Stimulated activated CD8-positive, alpha-beta memory T cell treated with anti-CD3 and anti-CD28 coated beads, Interleukin-2, amount 100 ng/mL, for 1 hour (primary cell): ENCODE measurements at places on chromosomes 13 and 19.
A peak's percentile ranks its signal among the peaks of the same experiment; 100 is the strongest.

DNA sequence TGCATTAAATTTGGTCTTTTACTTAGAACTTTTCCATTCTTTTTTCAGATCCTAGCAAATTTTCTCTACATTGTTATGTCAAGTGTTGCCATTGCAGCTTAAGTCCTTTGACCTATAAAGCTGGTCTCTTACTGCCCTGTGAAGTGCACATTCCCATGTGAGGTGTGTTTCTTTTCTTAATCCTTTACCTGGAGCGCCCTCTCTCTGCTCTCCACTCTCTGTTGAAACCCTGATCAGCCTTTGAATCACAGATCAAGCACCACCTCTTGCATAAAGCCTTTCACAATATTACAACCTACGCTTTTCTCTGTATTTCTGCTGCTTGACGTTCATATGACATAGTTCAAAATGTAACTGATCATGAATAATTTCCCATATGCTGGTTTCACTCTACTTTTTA is 84.8 kb downstream of the PCDH17 start:
- DNase-seq = no peak

DNA sequence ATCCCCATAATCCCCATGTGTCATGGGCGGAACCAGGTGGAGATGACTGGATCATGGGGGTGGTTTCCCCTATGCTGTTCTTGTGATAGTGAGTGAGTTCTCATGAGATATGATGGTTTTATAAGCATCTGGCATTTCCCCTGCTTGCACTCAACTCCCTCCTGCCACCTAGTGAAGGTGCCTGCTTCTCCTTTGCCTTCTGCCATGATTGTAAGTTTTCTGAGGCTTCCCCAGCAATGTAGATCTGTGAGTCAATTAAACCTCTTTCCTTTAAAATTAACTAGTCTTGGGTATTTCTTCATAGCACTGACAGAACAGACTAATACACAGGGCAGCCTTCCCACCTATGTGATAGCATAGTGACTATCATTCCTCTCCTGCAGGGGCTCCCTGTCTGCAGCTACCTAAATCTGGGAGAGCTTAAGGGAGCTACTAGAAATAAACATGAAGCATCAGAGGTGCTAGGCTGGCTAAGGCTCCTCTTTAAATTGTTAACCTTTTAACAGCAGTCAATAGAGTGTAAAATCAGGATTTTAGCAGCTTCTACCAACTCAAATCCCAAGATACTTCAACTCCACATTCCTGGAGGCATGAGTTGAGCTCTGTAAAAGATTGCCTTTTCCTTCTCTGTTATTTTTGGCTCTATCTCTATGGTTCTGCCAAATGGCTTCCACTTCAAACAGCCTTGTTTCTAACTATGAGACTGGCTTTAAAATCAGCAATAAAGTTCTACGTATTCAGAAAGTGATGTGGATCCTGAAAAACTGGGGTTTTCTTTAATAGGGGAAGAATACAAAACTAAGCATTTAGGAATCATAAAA is 112.3 kb downstream of the VWA8 start:
- no peak for DNase-seq

DNA sequence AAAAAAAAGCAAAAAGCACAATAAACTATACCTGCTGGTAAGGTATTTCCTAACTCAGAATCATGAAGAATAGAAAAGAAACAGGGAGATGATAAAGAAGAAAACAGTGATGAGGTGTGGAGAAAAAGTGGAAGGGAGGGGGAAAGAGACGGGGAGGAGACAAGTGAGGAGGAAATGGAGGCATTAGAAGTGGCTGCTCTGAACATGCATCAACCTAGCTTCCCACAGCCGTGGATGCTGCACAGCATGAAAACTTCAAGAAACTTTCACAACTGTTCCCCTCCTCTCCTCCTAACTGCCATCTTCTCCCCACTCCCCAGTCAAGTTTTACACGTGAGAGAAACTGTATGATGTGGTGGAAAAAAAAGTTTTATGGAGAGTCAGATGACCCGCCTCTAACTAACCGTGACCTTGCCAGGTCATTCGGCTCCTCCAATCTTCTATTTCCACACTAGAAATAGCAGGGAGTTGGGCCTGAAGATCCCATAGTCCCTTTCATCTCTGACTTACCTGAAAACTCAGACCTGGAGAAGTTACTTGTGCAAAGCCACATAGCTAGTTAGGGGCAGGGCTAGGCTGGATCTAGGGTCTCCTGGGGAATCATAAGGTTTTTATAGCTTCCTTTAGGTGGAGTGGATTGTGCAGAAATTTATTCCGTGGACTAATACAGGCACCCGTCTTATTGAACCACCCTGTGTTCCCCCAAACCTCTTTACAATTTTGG is 461.9 kb downstream of the KLF5 start:
- no peak for DNase-seq

- no peak for DNase-seq
Measured at GRCh38 chr13:45542391-45542790, 73.1 kb downstream of the ERICH6B start.

DNA sequence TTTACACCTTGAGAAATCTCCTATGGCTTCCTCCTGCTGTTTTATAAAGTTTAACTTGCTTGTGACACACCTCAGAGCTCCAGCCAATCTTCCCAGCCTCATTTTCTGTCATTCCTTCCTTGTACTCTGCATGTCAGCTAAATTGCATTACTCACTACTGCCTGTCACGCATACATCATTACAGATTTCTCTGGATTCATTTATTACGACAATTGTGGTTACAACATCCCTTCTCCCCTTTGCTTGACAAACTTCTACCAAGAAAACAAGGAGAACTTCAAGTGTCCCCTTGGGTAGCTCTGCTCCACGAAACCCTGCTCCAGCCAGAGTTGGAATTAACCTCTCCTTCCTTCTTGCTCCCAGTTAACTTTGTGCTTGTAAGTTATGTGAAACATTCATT is 22.0 kb upstream of the GPR18 start:
- DNase-seq = no peak

GRCh38 chr13:74169676-74170075 is 35.5 kb upstream of the KLF12 start:
- no peak for DNase-seq

- no peak for DNase-seq
Measured at GRCh38 chr13:100212904-100213553, 124.1 kb downstream of the PCCA start.

- no peak for DNase-seq
Measured at GRCh38 chr13:105902396-105902795, 633.1 kb downstream of the EFNB2 start.

- no peak for DNase-seq
Measured at GRCh38 chr13:39353988-39354387, 249.0 kb downstream of the LHFPL6 start.

GRCh38 chr19:43767316-43767715 is 12.6 kb upstream of the SMG9 start:
- DNase-seq = no peak

DNA sequence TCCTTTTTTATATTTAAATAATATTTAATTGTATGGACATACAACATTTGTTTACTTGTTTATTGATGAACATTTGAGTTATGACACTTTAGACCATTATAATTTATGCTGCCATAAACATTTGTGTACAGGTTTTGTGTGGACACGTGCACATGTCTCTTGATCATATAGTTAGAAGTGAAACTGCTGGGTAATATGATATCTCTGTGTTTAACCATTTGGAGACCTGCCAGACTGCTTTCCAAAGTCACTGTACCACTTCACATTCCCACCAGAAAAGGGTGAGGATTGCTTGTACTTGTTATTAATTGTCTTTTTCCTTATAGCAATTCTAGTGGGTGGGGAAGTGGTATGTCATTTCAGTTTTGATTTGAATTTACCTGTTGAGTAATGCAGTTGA is 145.6 kb upstream of the KLHL1 start:
- no peak for DNase-seq

GRCh38 chr13:49635599-49636433 is 7.5 kb downstream of the ARL11 start:
- DNase-seq = no peak

DNA sequence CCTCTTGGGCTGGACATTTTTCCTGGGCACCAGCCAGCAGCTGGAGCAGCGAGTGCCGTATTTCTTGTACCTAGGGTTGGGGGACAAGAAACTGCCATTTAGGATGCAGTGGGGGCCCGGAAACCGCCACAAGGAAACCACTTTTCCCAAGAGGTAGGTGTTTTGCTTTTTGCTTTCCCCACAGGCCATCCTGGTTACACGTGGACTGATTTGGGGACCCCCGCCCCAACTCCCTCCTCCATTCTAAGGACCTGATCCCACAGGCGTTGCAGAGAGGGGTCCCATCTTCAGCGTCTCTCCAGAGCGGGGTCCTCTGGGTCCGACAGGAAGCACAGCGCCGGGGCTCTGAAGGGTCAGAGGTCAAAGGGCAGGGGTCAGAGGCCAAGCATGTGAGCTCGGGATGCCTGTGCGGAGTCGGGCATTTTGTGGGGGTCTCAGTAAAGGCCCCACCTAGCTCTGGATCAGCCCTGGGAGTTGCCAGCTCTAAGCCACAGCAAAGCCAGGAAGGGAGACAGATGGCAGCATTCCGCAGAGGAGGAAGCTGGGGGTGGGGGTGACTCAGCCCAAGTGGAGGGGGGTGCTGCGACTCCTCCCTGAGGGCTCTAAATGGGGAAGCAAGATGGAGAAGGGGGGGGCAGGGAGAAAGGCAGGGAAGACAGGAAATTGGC is 4.3 kb downstream of the ZGLP1 start:
- no peak for DNase-seq

- no peak for DNase-seq
Measured at GRCh38 chr13:113400621-113401451, 36.9 kb upstream of the GRTP1 start.

DNA sequence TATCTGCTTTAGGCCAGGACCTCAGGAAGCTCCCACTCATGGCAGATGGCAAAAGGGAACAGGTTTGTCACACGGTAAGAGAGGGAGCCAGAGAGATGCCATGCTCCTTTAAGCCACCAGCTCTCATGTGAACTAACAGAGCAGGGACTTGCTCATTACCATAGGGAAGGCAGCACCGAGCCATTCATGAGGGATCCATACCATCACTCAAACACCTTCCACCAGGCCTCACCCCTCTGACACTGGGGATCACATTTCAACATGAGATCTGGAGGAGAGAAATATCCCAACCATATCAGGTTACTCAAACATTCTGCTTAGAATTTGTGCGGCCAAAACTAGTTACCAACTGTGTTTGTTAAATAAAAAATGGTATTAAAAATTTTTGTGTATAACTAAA is 427.0 kb downstream of the UQCRFS1 start:
- DNase-seq = no peak

DNA sequence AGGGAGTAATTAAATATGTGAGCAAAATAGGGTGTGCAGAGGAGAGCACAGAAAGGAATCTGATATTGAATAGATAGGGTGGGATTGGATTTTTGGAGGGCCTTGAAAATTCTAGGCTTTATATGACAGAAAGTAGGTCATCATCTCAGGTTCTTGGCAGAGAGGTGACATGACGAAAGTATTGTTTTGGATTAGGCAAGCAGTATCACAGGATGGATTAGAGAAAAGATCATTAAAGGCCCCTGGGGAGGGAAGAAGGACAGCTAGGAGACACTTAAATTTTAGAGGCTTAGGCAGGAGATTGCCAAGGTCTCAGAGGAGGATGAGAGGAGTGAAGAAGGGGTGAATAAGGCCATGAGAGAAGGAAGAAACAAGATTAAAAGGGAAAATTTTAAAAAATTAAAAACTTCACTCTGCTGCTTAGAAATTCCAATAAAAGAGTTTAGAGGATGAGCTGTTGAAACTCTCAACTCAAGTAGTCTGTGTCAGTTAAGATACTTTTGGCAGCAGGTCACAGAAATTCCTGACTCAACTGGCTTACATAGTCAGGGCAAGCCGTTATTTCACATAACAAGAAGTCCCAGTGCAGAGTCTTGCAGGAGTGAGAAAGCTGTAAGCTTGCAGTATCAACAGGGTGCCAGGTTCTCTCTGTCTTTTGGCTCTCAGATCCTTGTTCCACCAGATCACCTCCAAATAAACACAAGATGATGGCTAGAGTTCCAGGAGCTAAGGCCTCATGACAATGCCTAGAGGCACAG is 8.8 kb downstream of the GPC6 start:
- no peak for DNase-seq

- DNase-seq = no peak
Measured at GRCh38 chr19:32719611-32720059, at the start of gene TDRD12. TDRD12 (plus strand) TSS chr19:32719767; CDS start chr19:32720073, 306 bp downstream.

DNA sequence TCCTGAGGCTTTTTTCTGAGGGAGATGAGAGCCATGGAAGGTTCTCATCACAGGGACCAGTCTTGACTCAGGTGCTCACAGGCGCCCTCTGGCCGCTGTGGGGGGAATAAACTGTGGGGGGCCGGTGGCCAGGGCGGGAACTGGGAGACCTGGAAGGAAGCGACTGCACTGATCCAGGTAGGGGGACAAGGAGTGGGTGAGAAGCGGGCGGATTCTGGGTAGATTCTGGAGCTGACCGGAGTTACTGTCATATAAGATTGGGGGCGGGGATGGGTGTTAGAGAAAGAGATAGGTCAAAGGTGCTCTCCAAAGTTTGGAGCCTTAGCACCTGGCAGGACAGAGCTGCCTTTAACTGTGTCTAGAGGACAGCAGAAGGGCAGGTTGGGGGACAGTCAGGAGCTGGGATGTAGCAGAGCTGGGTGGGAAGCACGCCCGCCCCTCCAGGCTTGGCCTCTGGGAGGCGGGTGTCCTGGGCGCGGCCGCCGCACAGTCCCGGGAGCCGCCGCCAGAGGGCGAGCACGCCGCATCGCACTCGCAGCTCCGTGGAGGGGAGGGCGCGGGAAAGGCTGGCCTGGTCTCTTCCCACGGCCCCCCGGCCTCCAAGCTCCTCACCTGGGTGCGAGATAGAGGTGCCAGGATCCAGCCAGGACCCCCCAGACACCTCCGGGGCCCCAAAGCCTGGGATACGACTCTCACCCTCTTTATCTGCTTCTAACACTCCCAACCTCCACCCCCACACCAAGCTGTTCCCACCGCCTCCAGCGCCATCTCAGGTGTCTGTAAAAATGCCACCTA is 4.2 kb upstream of the DAND5 start:
- peak; percentile 61 for DNase-seq

DNA sequence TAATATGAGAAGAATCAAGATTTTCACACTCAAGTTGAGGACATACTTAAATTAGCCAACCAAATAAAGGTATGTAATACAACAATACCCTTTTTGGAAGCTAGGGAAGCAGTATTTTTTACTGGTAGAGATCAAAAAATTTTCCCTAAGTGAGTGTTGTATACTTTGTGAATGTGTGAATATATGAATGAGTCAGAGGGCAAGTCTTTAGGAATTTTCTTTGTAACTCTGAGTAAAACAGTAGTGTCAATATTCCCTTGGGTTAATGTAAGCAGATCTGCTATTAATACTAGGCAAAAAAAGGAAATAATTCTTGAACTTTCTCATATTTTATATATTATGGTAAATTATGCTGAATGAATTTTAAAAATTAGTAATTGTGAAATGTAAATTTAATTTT is 1161.8 kb upstream of the MIR17HG start:
- DNase-seq = no peak

- no peak for DNase-seq
Measured at GRCh38 chr19:28519952-28520861, 692.7 kb downstream of the UQCRFS1 start.

DNA sequence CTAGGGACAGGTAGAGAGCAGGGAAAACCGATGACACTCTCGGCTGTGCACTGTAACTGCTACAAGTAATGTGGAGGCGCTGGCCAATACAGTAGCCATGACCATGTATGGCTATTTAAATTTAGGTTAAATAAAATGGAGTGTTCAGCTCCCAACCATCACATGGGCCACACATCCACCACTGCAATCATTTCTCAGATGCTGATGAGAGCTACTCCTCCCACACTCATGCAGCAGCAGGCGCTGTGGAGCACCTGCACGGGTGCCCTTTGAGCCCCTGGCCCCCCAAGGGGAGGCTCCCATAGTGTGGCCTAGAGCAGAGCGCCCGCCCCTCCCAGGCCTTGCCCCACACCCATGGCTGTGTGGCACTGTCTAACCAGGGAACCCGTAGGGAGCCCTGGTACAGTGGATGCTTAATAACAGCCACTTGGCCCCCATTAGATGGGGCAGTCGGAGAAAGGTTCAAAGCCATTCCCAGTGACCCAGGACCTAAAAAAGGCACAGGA is 6.0 kb downstream of the ACP4 start:
- no peak for DNase-seq
